Stimulated activated CD4-positive, alpha-beta T cell treated with anti-CD3 and anti-CD28 coated beads, Interleukin-1b, Interleukin-23, amount 100 ng/mL, for 48 hours (primary cell): ENCODE measurements at places on chromosomes 4 and X.

GRCh38 chr4:158496030-158496741, 25.5 kb upstream of the RXFP1 start:
- DNase-seq: peak; percentile 13

- DNase-seq: no peak
These were observed 7.3 kb downstream of the EMCN start for GRCh38 chr4:100510551-100510950.

- DNase-seq: no peak
These were observed 95.9 kb upstream of the GALNTL6 start for GRCh38 chr4:171717231-171717741.

DNA sequence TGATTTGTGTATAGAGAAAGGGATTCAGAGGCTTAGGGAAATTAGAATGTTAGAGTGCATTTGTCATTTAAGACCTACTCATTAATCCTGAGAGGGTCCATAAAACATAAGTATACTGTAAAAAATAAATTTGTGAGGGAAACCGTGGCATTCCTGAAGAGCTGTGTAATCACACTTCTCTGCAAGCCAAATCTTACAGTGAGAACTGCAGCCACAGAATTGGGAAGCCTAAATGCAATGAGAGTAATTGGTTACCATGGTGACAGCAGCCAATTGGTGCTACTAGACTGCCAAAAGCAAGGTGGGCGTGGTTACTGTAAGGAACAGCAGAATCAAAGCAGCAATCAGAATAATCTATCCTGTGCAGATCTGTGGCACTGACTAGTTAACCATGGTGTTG, 345.2 kb upstream of the GRID2 start:
- DNase-seq: no peak
